ENCODE measurements at places on chromosomes 3 and 15.

GRCh38 chr3:122094125-122094524, 39.0 kb downstream of the CD86 start:
- DNase-seq = no peak

- no peak for DNase-seq
These were observed 224.3 kb upstream of the SETMAR start for GRCh38 chr3:4078903-4079302.

- no peak for DNase-seq
These were observed 116.6 kb upstream of the TLE3 start for GRCh38 chr15:70214276-70214675.

GRCh38 chr3:56157693-56158362, 310.4 kb downstream of the ERC2 start:
- DNase-seq = no peak

GRCh38 chr3:43477600-43477999, 144.2 kb downstream of the ANO10 start:
- peak; percentile 18 for DNase-seq

- DNase-seq = no peak
These were observed 123.0 kb downstream of the FAM43A start for GRCh38 chr3:194808640-194809097.

- no peak for DNase-seq
These were observed 29.3 kb upstream of the INSYN1 start for GRCh38 chr15:73782344-73782959.

GRCh38 chr3:47162697-47163168, 1.2 kb downstream of the SETD2 start:
- no peak for DNase-seq

- no peak for DNase-seq
These were observed 117.4 kb upstream of the ABHD17C start for GRCh38 chr15:80577552-80578205.

- DNase-seq = no peak
These were observed 163.7 kb downstream of the MEIS2 start for GRCh38 chr15:36936613-36937012.

DNA sequence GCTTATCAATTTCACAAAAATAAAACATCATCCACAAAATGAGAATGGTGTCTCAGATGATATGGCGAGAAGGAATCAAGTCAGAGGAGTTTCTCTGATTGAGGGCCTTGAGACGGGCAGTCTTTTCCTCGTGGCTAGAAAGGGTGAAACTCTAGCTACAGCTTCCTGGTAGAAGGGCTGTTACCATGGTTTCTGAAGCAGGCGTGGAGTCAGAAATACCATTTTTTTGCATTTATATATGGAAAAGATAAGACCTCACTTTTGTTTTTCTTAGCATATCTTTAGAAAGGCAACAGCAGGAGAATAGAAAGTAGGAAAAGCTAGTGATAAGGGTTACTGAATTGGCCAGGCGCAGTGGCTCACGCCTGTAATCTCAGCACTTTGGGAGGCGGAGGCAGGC, 17.3 kb upstream of the SAMD7 start:
- DNase-seq = no peak

GRCh38 chr3:168251371-168251770, 155.6 kb upstream of the GOLIM4 start:
- DNase-seq = no peak

DNA sequence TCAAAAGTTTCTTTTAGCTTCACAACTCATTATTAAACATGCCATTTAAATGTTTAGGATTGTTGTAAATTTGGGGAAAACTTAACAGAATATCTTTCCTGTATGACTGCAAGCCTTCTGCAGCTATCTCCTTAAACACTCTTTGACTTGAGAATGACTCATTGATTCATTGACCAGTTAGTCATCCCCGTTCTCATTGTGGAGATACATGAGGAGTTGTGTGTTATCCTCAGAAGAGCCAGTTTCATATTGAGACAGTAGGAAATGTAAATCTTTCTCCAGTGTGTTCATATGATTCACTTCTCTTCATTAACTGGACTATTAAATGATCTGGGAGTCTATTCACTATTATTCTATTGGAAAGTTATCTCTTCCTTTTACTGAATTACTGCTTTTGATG, 83.0 kb downstream of the CRYGS start:
- no peak for DNase-seq

DNA sequence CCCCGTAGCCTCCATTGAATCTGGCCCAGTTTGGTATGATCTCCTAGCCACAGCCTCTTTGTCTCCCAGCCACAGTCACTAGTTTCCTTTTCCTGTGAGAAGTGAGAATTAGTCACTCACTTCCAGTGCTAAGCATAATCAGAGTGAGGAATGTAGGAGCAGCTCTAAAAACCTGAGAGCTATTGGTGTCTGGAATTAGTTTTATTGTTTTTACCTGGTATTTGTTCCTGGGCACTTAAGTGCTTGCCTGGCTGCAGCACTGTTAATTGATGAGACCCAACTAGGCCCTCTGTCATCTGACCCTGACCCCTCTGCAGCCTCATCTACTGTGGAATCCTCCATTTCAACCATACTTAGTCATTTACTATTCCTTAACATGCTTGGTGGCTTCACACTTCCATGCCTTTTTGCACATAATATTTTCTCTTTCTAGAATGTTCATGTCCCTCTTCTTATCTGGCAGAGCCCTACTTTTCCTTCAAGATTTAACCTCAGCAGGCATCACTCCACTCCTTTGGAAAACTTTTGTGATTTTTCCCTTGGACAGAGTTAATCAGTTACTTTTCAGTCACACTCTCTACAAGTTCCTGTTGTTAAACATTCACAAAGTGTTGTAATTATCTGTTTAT, 48.8 kb downstream of the PDE8A start:
- no peak for DNase-seq

GRCh38 chr3:154022606-154023005, 98.6 kb upstream of the ARHGEF26 start:
- no peak for DNase-seq

DNA sequence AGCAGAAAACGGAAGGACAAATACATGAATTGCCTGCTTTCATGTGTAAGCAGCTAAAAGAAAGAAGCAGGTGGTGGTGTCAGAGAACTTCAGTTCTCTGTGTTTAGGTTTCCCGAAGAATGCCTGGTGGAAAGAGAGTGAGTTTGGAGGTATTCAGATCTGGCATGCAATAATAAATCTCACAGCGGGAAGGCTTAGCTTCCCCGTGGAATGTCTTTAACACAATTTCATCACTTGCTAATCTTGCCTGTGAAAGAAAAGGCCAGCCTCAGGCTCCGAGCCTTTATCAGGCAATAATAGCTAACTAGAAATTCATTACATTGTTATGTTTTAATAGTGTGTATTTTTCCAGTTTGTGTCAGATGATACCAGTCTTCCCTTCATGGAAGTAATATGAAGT, 220.3 kb downstream of the PDZRN3 start:
- no peak for DNase-seq

GRCh38 chr3:82088749-82089148, 327.3 kb upstream of the GBE1 start:
- DNase-seq = no peak

GRCh38 chr3:76134166-76134565, 348.8 kb upstream of the ZNF717 start:
- DNase-seq = no peak

DNA sequence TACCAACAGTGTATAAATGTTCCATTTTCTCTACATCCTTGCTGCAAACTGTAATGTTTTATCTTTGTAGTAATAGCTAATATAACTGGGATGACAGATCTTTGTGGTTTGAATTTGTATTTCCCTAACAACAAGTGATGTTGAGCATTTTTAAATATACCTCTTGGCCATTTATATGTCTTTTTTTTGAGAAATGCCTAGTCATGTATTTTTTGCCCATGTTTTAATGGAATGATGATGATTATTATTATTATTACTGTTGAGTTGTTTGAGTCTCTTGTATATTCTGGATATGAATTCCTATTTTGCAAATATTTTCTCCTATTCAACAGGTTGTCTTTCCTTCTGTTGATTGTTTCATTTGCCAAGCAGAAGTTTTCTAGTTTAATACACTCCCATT, 654.9 kb downstream of the ZPLD1 start:
- DNase-seq = no peak

- DNase-seq = no peak
These were observed 18.6 kb downstream of the SETD2 start for GRCh38 chr3:47145272-47145671.

- no peak for DNase-seq
These were observed 75.2 kb downstream of the LPP start for GRCh38 chr3:188229177-188229576.

DNA sequence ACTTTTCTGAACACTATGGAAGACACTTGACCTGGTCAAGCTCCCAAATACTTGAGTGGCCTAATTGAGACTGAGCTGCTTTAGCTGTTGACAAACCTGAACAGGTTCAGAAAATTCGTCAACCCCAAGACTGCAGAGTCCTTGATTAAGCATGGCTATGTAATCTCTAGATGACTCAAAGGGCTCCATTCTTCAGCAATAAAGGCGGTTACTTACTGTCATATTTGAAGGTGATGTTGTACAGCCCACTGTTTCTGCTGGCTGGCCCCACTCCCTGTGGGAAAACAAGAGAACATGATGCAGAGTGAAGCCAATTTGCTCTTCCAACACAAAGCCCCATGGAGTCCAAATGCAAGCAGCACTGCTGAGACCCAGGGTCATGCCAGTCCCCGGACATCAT, 45.1 kb downstream of the IL17RD start:
- DNase-seq = no peak

GRCh38 chr15:64571857-64572291, 111.5 kb downstream of the ZNF609 start:
- DNase-seq = no peak

DNA sequence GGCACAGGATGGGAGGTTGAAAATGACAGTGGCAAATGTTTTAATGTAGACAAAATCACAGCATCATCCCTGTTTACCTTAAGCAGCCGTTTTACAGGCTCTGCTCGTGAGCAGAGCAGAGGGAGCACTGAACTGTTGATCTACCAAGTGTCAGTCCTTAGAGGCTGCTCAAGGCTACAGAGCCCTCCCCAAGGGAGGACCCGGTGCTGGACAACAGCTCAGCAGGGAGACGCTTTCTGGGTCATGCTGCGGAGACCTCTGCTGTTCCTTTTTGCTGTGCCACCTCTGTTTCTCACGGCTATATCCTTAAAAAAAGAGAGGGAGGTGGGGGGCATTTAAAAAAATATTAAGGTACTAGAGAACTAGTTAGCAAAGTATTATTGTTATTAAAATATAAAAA, 400.2 kb downstream of the GABRB3 start:
- no peak for DNase-seq

- peak; percentile 65 for DNase-seq
These were observed 1.5 kb upstream of the TNK2 start for GRCh38 chr3:195909644-195910498.

DNA sequence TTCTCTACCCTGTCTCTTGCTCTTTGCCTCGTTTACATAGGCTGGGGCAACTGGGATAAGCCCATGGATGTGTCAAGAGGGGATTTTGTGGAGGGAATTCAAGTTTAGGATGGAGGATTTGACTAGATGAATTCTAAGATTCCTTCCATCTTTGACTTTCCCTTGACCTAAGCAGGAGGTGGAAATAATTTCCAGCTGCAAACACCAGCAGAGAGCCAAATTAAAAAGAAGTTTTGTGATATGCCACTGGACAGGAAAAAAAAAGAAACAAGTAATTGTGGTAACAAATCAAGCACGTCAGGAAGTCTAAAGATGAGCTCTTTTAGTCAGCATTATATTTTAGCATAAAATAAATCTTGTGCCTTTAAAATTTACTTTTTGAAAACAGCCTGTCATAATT, 49.8 kb downstream of the KCNMB2 start:
- DNase-seq = no peak

- no peak for DNase-seq
These were observed 76.4 kb downstream of the DHX36 start for GRCh38 chr3:154247806-154248415.

DNA sequence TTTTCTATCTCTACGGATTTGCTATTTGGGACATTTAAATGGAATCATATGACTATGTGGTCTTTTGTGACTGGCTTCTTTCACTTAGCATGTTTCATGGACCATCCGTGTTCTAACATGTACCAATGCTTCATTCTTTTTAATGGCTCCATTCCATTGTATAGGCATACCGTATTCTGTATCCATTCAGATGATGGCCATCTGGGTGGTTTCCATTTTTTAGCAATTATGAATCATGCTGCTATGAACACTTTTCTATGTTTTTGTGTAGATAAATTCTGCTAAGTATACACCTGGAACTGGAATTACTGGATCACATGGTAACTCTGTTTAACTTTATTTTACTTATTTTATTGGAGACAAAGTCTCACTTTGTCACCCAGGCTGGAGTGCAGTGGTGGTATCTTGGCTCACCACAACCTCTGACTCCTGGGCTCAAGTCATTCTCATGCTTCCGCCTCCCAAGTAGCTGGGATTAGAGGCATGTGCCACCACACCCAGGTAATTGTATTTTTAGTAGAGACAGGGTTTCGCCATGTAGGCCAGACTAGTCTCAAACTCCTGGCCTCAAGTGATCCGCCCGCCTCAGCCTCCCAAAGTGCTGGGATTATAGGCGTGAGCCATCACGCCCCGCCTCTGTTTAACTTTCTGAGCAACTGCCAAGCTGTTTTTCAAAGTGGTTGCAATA, 13.4 kb downstream of the UBP1 start:
- DNase-seq = no peak

GRCh38 chr3:17047894-17048293, 163.1 kb downstream of the PLCL2 start:
- no peak for DNase-seq

GRCh38 chr3:52240059-52240885, 1.3 kb upstream of the TWF2 start:
- no peak for DNase-seq

GRCh38 chr15:101578443-101578894, 73.7 kb downstream of the TM2D3 start:
- no peak for DNase-seq
